ENCODE measurements at places on chromosomes 1 and 21.

GRCh38 chr1:45644661-45645060, 20.8 kb upstream of the CCDC17 start:
- no peak for DNase-seq

- DNase-seq, result no peak
Observed at GRCh38 chr1:170175041-170175440, 29.3 kb downstream of the NTMT2 start.

- no peak for DNase-seq
Observed at GRCh38 chr1:233394860-233395717, 67.6 kb downstream of the MAP3K21 start.

- no peak for DNase-seq
Observed at GRCh38 chr1:19348441-19349198, 36.5 kb downstream of the SLC66A1 start.

Data from activated T-helper 1 cell treated with Interleukin-2 at 50 U/mL for 16 hours (primary cell).